ENCODE measurements at places on chromosomes 7 and 10.

- DNase-seq, result no peak
Observed at GRCh38 chr7:132785870-132786269, 209.6 kb upstream of the PLXNA4 start.

GRCh38 chr10:74589226-74589673, 237.2 kb upstream of the KAT6B start:
- peak; percentile 91 for DNase-seq

- no peak for DNase-seq
Observed at GRCh38 chr7:17456541-17456940, 158.1 kb downstream of the AHR start.

DNA sequence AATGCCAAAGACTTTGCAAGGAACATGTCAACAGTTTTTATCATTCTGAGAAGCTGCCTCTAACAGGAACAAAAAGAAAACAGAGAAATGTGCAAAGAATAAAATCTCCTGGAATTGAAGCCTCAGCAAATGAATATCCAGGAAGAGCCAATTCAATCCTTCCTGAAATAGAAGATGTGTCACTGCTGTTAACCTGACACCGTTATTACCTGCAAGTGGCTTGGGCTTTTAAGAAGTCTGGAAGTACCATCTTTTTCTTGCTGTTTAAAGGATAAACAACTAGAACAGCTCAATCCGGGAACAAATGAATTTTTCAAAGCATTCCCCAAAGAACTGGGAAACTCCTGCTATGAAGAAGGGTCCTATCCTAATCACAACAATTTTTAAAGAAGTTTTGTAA, 434.8 kb downstream of the KCNMA1 start:
- no peak for DNase-seq

DNA sequence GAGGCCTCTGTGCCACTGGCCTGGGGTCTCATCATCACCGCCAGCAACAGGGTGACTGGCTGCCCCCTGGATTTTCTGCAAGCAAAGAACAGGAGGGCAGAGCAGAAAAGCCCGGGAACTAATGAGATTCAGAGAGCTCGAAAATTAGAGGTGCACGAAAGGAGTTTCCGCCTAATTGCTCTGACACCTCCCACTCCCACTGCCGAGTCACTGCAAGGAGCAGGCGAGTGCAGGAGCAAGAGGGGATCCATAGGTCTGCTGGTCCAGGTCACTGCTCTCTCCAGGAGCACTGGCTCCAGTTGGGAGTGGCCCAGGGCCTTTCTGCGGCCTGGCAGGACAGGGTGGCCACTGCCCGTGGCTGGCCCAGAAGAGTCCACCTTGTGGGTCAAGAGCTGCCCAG, 276.2 kb downstream of the KCNMA1 start:
- no peak for DNase-seq

- no peak for DNase-seq
Observed at GRCh38 chr7:85566095-85566794, 379.4 kb upstream of the SEMA3D start.

GRCh38 chr7:148503900-148504487, 86.6 kb upstream of the C7orf33 start:
- DNase-seq, result peak; percentile 46

DNA sequence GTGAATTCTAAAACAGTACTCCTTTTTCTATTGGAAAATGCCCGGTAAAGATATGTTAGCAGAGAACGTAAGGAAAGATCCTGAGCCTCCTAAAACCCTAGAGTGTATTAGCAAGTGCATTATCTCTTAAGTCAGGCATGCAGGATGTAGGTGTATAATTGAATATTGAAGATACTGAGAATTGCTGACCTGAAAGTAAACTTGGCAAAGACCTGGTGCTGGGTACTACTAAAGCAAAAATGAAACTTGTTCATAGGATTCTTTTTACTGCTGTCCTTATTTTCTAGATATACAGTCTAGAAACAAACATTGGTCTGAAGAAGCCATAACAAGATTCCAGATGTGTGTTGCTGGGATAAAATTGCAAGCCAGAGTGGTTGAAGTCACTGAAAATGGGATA, 18.8 kb upstream of the VWA2 start:
- no peak for DNase-seq

DNA sequence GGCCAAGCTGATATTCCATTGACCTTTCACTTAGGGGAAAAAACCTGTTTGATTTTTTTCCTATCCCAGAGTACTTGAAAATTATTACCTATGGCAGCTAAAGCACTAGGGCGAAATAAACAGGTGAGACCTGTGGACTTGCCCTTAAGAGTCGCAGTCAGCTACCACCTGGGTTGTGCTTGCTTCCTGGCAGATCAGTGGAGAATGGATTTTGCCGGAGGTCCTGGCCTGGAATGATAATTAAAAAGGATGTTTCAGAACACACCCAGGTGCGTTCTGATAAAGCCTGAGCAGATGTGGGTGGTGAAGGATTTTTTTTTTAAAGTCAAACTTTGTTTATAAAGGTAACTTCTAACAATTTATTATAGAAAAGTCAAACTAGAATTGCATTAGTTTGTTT, 59.1 kb downstream of the AUTS2 start:
- DNase-seq, result no peak

- DNase-seq, result no peak
Observed at GRCh38 chr7:49789736-49790135, 16.3 kb downstream of the VWC2 start.

DNA sequence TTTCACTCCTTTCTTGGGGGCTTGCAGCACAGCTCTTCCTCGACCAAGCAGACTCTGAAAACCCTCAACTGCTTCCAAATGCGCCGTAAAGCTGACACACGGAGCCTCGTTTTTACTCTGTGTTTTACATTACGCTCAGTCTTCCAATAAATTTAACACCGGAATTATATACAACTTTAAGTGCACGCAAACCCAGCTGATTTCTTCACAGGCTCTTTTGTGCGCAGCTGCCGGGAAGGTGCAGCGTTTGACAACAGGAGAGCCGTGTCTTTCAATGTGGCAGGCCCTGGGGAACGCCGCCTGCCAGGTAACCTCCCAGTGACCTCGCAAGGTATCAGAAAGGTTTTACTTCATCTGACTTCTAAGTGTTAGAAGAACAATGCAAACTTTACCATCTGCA, 35.0 kb downstream of the GFRA1 start:
- DNase-seq, result no peak

- DNase-seq, result no peak
Observed at GRCh38 chr10:117400329-117400728, 25.1 kb upstream of the PDZD8 start.

DNA sequence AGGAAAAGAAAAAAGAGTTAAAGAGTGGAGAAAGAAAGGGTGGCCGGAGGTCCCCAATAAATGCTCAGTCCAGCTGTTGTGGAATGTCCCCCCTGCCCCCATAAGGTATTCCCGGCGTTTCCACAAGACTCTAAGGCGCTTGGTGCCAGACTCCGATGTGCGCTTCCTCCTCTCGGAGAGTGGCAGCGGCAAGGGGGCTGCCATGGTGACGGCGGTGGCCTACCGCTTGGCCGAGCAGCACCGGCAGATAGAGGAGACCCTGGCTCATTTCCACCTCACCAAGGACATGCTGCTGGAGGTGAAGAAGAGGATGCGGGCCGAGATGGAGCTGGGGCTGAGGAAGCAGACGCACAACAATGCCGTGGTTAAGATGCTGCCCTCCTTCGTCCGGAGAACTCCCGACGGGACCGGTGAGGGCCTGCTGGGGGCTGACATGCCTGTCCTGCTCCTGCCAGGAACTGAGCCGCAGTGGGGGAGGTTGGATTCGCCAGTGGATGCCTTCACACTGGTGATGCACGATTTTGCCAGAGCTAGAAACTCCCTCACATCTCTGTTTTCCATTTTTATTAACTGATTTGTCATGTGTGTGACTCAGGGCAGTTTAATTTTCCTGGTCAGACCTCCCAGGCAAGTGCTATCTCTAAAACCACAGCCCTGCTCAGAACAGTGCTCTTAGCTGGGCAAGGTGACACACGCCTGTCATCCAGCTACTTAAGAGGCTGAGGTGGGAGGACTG, 34.2 kb downstream of the TACR2 start:
- DNase-seq, result no peak

- no peak for DNase-seq
Observed at GRCh38 chr7:148056406-148056805, 534.2 kb upstream of the C7orf33 start.

- DNase-seq, result no peak
Observed at GRCh38 chr7:24967696-24968095, 12.3 kb downstream of the OSBPL3 start.

DNA sequence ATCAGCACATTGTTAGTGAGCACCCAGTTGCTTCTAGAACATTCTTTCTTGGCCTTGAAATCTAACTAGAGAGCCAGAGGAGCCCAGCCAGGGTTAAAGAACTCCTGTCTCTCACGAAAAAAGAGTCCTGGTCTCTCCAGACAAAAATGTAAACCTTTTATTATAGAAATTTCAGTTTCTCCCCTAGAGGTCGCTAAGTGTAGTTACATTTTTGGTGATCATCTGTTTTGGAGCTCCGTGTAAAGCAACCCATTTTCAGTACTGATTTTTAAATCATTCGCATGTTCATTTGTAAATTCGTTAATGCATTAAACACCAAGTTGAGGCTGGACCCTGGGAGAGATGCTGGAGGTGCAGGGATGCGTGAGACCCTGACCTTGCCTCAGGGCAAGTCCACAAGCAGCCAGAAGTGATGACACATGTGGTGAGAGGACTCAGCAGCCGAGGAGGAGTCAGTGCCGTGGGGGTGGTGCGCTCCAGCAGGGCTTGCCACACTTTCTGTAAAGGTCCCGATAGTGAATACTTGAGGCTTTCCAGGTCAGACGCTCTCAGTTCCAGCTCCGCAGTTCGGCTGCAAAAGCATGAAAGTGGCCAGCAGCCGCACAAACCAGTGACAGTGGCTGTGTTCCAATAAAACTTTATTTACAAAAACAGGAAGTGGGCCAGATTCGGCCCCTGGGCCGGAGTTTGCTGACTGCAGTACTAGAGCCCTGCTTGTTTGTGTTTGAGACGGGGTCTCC, 578.6 kb upstream of the FOXK1 start:
- DNase-seq, result no peak

- DNase-seq, result no peak
Observed at GRCh38 chr7:88500131-88500530, 193.4 kb upstream of the STEAP4 start.

DNA sequence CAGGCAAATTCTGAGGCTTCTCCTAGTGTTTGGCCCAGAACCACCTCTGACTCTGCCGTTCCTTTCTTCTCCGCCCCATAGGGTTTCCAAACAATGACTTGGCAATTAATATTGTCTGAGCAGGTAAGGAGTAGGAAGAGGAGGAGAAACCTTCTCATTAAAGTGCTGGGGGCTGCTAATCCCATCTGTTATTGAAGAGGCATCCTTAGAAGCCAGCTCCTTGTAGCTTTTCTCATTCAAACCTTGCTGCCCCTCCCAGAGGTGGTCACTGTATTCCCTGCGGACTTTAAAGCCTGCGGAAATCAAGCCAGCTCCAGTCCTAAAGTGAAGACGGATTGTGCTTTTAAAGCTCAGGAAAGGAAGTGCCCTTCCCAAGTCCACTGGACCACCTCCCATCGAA, 1.4 kb upstream of the NKX1-2 start:
- no peak for DNase-seq

DNA sequence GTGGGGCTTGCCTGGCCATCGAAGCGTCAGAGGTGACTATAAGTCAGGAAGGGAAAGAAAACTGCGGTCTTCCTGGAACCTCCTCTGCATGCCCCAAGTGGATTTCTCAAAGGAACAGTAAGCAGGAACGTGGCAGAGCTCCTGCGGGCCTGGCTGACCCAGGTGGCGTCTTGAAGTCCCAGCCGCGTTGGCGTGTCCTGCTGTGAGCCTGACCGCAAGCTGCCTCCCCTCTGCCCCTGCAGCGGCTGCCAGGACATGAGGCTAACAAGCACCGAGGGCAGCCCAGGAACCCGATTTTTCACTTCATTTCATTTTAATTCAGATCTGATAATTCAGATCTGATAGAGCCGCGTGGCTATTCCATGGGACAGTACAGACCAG, 55.4 kb downstream of the NKX6-2 start:
- no peak for DNase-seq

DNA sequence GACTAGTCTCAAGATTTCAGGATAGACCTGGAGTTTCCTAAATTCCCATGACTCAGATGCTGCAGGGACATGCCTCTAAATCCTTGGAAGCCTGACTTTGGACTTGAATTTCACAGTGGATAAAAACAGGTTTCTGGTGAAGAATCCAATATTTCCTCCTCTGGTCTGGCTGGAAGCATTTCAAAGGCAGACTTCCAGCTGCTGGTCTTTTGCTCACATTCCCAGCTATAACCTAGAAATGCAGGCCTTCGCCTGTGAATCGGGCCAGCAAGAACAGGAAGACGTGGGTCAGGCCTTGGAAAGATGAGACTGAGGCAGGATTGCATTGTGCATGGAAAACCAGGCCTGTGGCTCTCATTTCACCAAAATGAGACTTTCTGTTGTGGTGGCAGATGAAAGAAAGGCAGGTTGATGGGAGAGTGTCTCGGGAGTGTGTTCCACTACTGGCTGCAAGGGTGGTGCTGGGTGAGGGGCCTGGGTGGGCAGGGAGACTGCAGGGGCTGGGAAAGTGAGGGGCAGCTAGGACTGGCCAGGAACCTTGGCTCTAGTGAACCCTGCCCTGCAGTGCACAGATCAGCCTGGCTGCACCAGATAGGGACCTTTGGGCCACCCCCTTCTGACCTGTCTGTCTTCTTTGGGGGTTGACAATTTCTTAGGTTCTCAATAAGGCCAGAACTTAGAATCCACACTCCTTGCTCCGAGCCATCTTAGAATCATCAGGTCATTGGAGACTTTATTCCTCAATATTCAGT, 488.8 kb upstream of the MKI67 start:
- no peak for DNase-seq

DNA sequence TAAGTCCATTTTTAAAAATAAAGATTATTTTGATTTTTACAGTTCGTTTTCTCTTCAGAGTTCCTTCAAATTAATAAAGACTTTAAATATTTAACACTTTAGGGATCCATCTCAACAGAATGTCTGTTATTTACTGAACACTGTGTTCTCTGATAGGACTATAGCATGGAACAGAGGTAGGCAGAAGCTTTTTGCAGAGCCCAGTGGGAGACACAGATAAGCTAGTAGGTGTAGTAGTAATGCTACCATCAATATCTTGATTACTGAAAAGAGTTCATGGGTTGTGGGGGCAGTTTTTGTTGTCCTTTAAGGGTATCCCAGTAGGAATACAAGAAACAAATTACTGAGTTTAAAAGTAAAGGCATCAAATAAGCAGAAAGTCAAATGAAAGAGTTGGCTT, 140.5 kb downstream of the HBP1 start:
- DNase-seq, result no peak

DNA sequence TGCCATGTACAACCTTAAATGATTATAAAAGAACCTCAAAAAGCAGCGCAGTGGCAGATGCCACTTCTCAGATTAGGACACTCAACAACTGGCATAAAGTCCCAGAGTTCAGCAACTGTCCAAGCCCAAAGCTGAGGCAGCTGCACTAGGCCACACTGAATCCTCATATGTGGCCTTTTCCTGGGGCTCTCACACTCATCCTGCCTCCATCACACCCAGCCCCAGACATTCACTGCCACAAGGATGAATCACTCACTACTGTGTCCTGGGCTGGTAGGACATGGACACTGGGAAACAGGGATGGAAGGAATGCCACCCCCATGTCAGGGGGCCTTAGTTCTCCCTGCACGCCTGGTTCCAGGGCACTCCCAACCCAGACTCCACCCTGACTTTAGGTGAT, 547.7 kb downstream of the TNS3 start:
- DNase-seq, result no peak
